Activated CD8-positive, alpha-beta memory T cell treated with anti-CD3 and anti-CD28 coated beads for 48 hours (primary cell): ENCODE measurements at places on chromosomes 16 and 17.

DNA sequence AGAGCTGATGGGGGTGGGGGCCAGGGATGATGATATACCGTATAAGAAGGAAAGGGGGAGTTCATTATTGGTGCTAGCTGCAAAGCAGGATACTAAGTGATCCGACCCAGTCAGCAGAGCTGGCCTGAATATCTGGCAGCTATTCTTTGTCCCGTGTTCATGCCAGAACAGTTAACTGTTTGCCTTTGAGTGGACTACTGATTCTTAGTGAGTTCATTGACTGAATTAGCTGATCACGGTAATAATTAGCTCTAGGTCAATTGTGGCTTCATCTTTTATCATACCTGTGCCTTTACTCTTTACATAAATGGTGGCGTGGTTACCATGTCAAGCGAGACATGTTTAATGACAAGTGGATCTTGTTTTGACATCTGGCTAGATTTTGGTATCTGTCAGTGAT, 5.3 kb downstream of the KPNB1 start:
- no peak for DNase-seq

DNA sequence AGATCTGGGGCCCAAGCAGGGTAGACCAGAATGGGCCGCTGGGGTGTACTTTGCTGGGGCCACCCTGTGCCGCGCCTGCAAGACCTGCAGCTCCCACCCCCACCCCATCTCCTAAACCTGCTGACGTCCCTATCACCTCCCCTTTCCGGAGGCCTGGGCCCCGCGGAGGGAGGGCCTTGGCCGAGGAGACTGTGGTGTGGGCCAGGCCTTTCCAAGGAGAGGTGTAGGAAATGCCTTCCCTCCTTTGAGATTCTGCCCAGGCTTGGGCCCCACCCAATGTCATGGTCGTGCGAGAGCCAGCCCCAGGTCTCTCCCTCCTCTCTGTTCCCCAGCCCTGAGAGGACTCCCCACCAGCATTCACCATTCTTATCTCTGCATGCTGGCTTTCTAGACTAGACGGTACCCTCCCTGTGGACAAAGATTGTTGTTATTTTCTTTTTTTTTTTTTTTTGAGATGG, 3.9 kb upstream of the WFIKKN2 start:
- no peak for DNase-seq

DNA sequence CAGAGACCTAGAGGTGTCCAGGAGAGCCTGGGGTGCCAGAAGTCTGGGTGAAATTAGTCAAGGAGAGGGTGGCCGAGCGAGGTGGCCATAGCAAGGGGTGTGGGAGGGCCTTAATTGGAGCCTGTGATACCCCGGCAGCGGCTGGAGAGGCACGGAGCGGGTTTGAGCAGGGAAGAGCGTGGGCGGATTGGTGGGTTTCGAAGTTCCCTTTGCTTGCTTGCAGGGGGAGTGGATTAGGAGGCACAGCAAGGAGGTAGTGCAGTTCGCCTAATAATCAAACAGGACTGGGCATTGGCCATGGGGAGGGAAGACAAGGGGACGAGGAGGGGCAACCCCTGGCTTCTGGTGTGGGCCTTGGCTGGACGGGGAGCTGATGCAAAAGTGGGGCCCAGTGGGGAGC, 5.4 kb upstream of the FAM83G start:
- no peak for DNase-seq

- no peak for DNase-seq
These were observed 34.4 kb downstream of the CMIP start for GRCh38 chr16:81478876-81479511.

DNA sequence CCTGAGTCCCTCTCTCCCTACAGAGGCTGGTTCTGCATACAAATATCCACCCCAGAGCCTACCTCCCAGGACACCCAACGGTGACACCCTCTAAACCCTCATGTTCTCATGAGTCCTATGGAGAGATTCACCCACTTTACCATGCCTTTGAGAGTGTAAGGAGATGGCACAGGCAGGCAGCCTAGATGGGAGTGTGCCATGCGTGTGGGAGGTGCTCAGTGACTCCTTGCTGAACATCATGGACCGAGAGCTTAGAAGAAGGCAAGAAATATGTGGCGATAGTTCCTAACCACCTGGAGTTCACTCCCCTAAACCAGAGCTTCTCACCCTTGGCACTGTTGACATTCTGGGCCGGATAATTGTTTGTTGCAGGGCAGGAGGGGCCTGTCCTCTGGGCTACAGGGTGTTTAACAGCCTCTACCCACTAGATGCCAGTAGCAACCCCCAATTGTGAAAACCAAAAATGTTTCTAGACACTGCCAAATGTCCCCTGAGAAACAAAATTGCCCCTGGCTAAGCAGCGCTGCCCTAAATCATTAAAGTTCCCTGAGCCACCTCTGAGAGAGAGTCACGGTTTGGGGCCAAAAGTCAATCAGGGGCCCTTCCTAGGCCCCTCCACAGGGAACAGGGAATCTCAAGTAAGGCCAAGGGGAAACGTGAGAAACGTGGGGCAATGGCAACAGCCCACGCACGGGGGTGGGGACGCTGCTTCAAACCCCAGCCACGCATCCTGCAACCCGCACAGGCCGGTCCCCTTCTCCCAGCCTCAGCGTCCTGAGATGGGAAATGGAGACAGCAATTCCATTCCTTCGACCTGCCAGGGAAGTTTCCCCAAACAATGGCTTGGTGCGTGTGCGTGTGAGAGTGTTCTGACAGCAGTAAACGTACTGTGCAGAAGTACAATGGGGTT, 66.8 kb downstream of the C16orf78 start:
- DNase-seq: no peak

DNA sequence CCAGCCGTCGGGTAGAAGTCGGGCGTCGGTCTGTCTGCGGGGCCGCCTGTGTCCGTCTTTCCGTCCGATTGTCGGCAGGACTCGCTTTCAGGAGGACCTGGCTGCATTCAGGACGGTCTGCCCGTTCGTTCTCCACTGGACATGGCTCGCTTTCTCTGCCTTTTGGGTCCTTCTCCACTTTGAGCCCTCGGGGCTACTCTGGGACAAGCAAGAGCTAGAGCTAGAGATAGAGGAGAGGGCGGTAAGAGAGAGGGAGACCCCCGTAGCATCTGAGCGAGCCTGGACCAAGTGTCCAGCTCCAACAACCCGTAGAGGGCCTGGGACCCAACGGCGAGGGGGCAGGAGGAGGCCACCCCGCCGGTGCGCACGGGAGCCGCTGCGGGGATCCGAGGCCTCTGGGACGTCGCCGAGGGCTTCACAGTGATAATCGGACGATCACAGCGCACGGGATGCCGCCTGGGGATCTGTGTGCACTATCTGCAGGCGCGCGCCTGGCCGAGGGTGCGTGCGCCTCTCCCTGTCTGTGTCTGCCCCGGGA, 4.5 kb downstream of the TBX4 start:
- no peak for DNase-seq

DNA sequence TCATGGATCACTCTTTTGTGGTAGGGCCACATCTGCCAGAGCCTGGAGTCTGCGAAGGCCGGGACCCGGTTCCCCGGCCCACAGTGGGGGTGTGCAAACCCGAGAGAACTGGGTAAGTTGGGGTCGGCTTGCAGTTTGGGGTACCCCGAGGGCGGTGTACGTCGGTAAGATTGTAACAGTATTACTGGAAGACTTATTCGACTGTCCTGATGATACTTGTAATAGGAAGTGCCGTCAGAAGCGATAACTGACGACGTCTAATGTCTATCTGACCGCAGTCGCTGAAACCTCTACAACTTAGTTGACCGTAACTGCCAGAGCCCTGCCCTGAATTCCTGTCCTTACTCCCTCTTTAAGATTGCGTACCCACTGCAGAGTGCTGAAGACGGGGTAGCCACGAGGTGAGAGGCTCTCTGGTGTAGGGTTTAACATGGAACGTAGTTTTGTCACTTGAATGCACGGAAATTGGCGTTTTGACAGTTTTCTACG, 24.0 kb downstream of the TRPV2 start:
- no peak for DNase-seq

GRCh38 chr16:19860166-19861041, 24.2 kb downstream of the GPRC5B start:
- no peak for DNase-seq

- DNase-seq: no peak
These were observed 57.8 kb downstream of the LMF1 start for GRCh38 chr16:912684-913613.

DNA sequence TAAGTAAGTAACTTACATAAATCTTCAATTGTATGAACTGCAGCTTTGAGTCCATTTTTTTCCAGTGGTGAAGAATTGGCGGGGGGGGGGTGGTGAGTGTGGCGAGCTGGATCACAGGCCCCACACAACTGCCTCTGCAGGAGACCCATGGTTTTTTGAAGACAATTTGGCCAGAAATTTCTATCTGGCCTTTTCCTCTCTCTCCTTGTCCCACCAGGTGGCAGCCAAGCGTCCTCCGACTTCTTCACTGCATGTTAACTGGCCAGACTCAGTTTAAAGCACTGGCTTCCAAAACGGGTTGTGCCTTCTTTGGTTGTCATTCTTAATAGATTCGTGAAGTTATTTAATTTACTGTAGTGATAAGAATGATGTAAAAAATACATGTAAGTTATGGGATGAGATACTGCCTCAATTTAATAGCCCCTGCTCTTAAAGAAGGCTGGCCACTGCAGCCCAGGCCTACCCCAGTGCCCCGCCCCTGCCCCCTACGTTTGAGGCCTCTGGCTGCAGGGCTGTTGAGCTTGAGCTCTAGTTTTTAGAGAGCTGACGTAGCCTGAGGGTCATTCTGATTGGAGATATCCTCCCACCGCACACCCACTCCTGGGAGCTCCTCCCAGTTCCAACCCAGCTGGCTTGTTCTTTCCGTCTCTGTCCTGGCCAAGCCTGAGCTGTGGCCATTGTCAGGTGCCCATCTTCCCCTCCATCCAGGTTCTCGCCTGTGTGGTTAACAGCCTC, 36.4 kb downstream of the AKAP1 start:
- DNase-seq: no peak

DNA sequence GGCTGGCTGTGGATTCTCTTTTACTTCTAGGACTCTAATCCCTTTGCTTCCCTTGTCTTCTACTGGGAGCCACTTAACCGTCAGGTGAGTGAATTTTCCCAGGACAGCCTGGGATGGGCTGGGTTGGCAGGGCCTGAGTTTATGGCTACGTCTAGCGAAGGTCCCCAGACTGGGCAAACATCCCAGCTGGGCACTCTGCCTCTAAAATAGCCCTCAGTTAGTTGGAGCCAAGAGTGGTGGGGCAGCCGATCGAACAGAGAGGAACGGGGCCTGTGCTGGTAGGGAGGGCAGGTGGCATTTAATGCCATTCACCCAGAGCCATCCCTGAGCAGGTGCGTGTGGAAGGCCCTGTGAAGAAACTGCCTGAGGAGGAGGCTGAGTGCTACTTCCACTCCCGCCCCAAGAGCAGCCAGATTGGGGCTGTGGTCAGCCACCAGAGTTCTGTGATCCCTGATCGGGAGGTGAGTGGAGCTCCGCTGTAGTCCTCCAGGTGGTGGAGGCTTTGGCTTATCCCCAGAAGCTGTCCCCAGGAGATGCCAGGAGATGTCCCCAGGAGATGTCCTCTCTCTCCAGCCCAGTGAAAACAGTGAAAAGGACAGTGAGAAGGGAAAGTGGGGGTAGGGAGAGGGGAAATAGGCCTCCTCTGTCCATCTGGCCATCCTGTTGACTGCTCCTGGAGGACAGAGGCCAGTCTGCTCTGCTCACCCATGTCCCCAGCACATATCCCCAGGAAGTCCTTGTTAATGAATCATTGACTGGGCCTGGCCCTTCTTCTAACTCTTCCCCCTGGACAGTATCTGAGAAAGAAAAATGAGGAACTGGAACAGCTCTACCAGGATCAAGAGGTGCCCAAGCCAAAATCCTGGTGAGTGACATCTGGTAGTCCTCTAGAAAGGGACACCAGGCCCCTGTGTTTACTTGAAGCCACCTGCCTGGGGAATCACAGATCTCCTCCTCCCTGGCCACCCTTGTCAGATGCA, 4.4 kb downstream of the PNPO start:
- DNase-seq: no peak

DNA sequence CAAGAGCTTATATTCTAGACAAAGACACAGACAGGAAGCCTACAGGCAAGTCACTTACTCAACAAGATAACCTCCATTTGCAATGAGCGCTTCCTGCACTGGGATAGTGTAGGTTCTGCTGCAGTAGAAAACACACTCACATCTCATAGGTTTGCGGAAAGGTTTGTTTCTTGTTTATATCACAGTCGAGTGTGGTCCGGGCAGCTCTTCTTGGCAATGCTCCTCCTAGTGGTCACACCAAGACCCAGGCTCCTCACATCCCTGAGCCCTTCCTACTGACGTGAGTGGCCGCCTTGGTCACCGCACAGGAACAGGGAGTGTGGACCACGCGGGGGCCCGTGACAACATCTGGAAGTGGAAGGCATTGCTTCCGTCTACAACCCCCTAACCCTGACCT, 48.0 kb upstream of the RBFOX3 start:
- no peak for DNase-seq

GRCh38 chr16:4240624-4241023, 1.3 kb downstream of the SRL start:
- DNase-seq: no peak

- no peak for DNase-seq
These were observed 36.2 kb downstream of the USP10 start for GRCh38 chr16:84735849-84736586.

GRCh38 chr17:50355701-50356341, 9.9 kb downstream of the XYLT2 start:
- DNase-seq: no peak

DNA sequence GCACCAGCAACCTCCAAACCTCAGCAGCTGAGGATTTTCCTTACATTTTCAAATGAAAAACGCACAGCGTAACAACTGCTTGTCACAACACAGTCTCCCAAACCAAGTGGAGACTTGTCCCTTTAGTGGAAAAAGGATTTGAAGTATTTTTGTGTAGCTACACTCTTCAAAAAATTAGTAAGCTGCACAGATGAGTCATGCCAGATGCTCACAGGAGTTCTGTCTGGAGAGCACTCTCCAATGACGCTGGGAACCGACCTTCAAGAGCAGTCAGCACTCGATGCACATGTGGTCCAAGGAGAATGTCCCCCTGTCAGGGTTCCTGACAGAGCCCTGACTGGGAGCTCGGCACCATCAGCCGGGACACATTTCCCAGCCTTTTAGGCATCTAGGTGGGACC, 39.8 kb downstream of the MAP1LC3B start:
- no peak for DNase-seq

- no peak for DNase-seq
These were observed 100.4 kb upstream of the GSE1 start for GRCh38 chr16:85512808-85513115.

DNA sequence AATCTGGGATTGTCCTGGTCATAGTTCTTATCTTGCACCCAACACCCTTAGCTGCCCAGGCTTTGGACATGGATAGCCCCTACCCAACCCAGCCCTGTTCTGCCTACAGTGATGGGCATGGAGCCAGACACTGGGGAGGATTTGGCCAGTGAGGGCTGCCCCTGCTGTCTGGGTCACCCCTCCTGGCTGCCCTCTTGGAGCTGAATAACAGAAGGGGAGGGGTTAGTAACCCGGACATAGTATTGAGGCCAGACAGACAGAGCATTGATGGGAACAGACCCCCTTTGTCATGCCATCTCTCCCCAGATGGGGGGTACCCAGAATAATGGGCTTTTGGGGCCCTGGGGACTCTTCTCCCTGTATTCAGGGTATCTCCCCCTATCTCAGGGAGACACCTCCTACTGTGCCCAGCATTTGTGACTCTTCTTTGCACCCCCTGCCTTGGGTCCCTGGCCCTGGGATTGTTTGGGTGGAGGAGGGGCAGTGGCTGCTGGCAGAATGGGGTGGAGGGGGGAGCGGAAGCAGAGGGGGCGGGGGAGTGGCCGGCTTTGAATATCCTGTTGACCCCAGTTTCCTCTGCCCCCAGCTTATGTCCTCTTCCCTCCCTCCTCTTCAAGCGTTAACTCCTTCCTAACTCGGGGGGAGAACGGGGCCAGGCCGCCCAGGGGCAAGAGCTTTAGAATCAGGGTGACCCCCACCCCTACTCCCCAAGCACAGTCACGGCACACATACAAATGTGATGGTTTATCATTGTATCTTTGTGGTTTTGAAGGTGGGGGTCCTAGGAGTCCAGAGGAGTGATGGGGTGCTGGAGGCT, 17.0 kb downstream of the GJD3 start:
- no peak for DNase-seq
